Activated CD4-positive, alpha-beta T cell treated with anti-CD3 and anti-CD28 coated beads, Interleukin-2, Interleukin-4, amounts not matched to agents 100 ng/mL and 50 ng/mL, durations not matched to agents 16 hours and 8 hours (primary cell): ENCODE measurements at places on chromosomes 2 and 18.
A peak's percentile ranks its signal among the peaks of the same experiment; 100 is the strongest.

DNA sequence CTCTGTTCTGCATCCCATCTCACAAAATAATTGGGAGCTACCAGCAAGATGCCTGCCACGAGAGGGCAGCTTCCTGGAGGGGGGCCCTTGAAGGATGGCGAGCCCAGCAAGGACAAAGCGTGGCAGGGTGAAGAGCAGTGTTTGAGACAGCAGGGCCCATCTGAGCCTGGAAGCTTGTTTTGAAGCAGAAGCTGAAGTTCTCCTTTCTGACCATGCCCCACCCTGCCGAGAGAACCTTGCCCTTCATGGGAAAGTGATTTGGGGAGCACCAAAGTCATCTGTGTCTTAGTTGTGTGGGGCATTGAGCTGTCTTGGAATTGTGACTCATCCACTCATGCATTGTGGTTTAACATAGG is 216.3 kb downstream of the BCL11A start:
- DNase-seq = no peak

- no peak for DNase-seq
Observed at GRCh38 chr18:79217979-79218604, 148.9 kb downstream of the ATP9B start.

GRCh38 chr2:228771774-228772173 is 499.3 kb downstream of the PID1 start:
- DNase-seq = no peak

- no peak for DNase-seq
Observed at GRCh38 chr18:7492385-7492784, 74.7 kb upstream of the PTPRM start.

DNA sequence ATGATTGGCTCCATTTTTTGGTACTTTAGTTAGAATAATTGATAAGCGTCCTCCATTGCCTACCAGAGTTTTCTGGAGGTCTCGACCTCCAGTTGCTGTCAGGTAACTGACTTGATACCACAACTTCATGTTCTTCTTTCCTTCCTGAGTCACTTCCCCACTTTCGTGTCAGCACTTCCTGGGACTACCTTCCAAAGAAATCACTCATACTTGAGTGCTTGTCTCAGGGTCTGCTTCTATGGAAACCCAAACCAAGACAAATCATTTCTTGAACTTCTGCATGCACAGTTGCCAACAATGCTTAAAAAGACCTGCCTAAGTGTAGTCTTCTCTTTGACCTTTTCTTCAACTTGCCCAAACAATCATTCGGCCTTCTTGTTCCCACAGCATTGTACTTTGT is 210.3 kb upstream of the ETAA1 start:
- DNase-seq = no peak

DNA sequence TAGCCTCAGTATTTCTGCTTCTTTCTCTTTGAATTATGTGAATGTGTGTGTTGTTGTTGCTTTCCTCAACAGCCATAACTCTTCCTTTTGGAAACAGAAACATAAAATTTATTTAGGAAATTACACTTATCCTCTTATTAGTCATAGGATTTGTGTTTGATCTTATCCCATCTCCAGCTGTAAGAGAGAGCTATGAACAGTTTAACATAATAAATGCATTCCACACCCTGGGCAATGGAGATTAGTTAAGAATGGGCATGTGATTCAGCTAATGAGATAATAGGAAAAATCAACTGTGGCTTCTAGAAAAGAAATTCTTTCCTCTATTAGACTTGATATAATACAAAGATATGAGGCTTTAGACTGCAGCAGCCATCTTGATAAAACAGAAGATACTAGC is 55.0 kb downstream of the SCN7A start:
- DNase-seq = no peak

- no peak for DNase-seq
Observed at GRCh38 chr2:145488571-145488970, 968.7 kb upstream of the ZEB2 start.

GRCh38 chr18:25251068-25251467 is 100.9 kb downstream of the ZNF521 start:
- DNase-seq = no peak

GRCh38 chr2:1713839-1714236 is 30.5 kb downstream of the PXDN start:
- DNase-seq = no peak

GRCh38 chr2:132374961-132375360 is 41.6 kb upstream of the GPR39 start:
- DNase-seq = no peak

DNA sequence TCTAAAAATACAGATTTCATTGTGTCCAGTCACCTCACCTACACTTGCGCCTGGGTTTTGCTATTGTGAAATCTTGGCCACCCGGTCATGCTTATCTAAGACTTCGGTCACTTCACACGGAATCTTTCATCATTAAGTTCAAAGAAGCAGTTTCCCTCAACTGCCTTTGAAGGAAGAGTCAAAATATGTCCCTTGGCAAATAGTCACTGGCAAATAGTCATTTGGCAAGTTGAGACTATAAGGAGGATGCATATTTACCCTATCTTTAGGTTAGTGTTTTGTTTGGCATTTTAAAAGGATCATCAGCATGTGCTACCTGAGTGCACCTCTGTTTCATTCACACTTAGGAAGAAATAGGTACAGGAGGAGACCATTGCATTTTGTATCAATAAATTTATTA is 95.9 kb downstream of the FEZ2 start:
- no peak for DNase-seq

- no peak for DNase-seq
Observed at GRCh38 chr18:57574866-57575265, 11.6 kb downstream of the FECH start.

- no peak for DNase-seq
Observed at GRCh38 chr18:10418836-10419235, 35.6 kb upstream of the APCDD1 start.

DNA sequence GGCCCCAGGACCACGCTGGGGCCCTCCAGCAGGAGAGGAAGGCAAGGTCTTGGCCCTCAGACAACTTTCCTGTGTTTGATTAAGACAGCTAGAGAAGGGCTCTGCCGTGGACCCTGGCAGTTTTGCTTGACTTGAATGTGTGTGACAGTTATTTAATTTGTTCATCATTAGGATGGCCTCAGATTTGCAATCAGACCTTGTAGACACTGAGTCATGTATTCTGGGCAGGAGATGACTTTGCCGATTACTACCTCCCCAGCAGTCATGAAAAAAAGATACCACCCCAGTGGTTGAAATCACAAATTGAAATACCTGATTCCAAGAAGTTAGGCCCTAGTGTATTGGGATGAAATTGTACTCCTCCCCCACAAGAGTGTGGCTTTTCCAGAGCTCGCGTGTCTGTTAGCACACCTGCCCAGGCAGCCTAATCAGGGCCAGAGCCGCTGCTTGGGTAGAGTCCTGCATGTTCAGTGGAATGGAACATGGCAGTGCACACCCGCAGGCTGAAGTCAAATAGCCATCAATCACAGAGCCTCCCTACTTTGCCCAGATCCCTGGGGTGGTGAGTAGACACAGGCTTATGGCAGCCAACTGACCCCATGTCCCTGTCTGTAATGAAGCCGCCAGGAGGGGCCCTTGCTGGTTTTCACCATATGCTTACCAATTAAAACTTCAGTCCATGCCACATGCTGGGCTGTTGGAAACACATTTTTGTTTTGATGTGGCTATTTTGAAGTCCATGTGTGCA is 122.5 kb downstream of the TPGS2 start:
- DNase-seq = no peak

DNA sequence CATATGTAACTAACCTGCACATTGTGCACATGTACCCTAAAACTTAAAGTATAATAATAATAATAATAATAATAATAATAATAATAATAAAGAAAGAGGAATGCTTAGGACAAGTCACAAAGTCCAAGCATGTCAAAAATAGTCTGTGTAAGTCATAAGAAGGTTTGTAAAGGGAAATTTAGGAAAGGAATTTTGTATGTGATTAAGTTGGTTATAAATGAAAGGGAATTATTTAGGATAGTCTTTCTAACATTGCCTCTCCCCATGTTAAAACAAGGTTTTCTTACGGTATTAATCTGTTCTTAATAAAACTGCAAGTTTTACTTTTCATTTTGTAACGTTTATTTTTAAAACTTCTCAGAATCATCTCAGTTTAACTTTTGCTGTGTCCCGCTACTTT is 62.8 kb downstream of the SESTD1 start:
- DNase-seq = no peak

DNA sequence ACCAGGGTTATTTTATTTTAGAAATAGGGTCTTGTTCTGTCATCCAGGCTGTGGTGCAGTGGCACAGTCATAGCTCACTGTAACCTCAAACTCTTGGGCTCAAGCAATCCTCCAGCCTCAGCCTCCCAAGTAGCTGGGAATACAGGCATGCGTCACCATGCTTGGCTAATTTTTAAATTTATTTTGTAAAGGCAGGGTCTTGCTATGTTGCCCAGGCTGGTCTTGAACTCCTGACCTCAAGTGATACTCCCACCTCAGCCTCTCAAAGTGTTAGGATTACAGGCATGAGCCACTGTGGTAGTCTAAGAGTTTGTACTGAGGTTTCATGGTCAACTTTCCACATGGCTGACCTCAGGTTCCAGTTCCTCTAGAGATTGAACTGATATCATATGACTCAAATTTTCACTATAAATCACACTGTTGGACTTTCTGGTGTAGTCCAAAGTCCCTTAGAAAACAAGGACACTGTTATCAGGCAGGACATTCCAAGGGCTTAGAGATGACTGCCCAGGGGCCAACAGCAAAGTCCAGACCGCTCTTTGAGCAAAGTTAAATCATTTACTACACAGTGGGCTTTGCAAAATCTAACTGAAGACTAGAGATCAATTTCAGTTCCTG is 82.0 kb upstream of the MEX3C start:
- no peak for DNase-seq

DNA sequence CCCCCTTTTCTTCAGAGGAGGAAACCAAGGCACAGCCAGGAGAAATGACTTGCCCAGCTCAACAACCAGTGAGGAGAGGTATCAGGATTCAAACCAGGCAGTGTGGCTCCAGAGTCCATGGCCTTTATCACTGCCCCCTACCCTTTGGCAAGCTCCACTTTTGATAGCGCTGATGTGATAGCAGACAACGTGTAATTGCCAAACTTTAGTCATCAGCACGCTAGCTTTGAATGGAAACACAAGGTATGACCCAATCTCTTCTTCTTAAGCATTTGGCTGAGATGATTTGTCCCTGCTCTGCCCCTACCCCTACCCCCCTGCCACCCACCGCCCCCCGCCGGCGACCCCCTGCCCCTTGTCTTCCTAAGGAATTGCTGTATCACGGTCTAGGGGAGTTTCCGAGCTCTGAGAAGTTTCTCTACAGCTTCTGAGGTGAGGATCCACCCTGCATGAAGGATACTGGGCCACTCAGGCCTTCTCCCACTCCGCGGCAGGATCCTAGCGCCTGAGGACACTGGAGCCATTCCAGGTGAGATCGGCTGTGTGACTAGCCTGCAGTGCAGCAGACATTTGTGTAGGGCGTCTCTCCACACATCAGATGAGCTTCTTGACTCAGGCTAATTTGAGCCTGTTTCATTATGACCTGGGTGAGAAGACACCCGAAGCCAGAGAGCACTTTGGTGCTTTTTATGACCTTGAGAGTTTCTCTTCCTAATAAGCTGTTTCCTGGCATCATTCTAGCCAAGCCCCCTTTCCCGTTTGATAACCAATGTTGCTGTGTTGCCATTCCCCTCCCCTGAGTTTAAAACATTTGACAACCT is 75.1 kb upstream of the MAP4K4 start:
- DNase-seq = peak; percentile 55

DNA sequence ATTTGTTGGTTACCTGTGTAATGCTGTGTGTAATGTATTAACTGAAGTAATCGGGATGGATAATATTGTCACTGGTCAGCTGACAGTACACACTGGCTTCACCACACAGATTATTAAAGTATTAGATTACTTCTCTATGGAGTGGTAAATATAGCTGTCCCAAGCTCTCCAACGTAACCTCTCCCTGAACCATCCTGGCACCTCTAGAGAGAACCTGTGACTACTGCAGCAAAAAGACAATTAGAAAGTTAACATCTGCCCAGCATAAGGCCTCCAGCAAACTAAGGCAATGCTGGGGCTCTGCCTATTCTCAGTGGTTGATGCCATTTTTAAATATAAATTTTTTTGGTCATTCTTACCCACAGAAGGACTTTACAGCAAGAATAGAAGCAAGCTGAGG is 351.3 kb downstream of the GPD2 start:
- DNase-seq = no peak

GRCh38 chr18:21341141-21341540 is 99.1 kb downstream of the GREB1L start:
- DNase-seq = peak; percentile 11

- no peak for DNase-seq
Observed at GRCh38 chr2:200622106-200622505, 36.3 kb downstream of the AOX1 start.

GRCh38 chr18:23853448-23854195 is 160.9 kb upstream of the TTC39C start:
- DNase-seq = no peak

- DNase-seq = no peak
Observed at GRCh38 chr18:80009661-80010550, 21.5 kb upstream of the TXNL4A start.

GRCh38 chr18:38752430-38752829 is 1186.8 kb upstream of the CELF4 start:
- DNase-seq = peak; percentile 44

DNA sequence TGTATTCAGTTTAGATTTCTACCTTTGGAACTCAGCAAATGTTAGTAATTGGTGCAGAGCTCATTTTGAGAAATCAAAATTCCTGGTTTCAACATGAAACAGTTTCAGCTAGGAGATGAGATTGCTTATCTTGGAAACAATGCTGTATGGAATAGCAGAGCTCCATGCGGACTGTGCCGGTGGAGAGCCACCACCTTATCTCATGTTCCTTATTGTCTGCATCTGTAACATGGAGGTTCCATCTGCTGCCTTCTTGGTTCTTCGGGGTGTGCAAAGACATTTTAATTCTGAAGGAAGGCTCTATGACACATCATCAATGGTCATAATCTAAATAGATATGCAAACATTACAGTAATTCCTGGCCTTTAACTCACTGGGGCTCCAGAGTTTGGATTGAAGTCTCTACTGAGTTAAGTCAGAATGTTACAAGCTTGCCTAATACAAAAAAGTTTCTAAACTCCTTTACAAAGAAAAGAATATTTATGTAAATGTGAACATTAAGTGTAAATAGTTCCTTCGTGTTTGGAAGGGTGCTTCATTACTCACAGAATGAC is 65.3 kb downstream of the PRKRA start:
- no peak for DNase-seq

DNA sequence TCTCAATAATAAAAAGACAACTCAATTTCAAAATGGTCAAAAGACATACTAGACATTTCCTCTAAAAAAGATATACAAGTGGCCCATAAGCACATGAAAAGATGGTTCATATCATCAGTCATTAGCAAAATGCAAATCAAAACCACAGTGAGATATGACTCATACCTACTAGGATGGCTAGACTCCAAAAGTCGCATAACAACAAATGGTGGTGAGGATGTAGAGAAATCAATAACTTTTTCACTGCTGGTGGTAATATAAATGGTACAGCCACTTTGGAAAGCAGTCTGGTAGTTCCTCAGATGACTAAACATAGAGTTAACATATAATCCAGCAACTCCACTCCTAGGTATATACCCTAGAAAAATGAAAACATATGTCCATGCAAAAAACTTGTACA is 242.3 kb upstream of the NOL4 start:
- DNase-seq = no peak

- peak; percentile 47 for DNase-seq
Observed at GRCh38 chr2:113117541-113118262, 9.7 kb upstream of the IL1RN start.

- DNase-seq = no peak
Observed at GRCh38 chr2:50783111-50783510, 248.8 kb downstream of the NRXN1 start.
